A549 treated with Mapracorat at 1 μM for 4 hours (cell line): ENCODE measurements at places on chromosomes 11 and 22. TPM values are rescaled to one million over a fixed set of nuclear protein-coding genes. Genes with fewer than 3 reads are reported as not detected.

PATE2 gene
- not detected in 5 replicates for total RNA-seq

PLA2G6 gene
- total RNA-seq = 2.8 to 4.8 TPM (median 3.9 TPM) in 5 replicates

RNF121 gene
- 46.3 to 52.8 TPM (median 48.3 TPM) in 5 replicates for total RNA-seq

PGA4 gene
- total RNA-seq = 0.12 TPM in 1 of 5 replicates, not detected in the others

MPZL3 gene
- total RNA-seq = 0.13 to 0.41 TPM (median 0.36 TPM) in 5 replicates

BARX2 gene
- total RNA-seq = not detected in 5 replicates

UPK3A gene
- total RNA-seq = not detected in 5 replicates

C22orf42 gene
- total RNA-seq = not detected in 5 replicates

CHADL gene
- total RNA-seq = not detected in 5 replicates

MRGPRF gene
- 0.06 to 0.12 TPM in 2 of 5 replicates, not detected in the others for total RNA-seq

HMOX1 gene
- total RNA-seq = 411 to 593 TPM (median 417 TPM) in 5 replicates

KBTBD3 gene
- total RNA-seq = 0.82 to 2.5 TPM (median 1.5 TPM) in 5 replicates

C11orf87 gene
- total RNA-seq = 0.04 TPM in 1 of 5 replicates, not detected in the others

APOL5 gene
- total RNA-seq = not detected in 5 replicates

TMPRSS13 gene
- not detected in 5 replicates for total RNA-seq

PAK1 gene
- total RNA-seq = 20.6 to 23.5 TPM (median 21.9 TPM) in 5 replicates

TMPRSS4 gene
- 0.70 TPM in 1 of 5 replicates, not detected in the others for total RNA-seq

SYT9 gene
- 0.11 to 0.23 TPM (median 0.14 TPM) in 5 replicates for total RNA-seq

GAB4 gene
- not detected in 5 replicates for total RNA-seq

RAG1 gene
- 0.08 to 0.56 TPM (median 0.24 TPM) in 5 replicates for total RNA-seq

SHANK2 gene
- total RNA-seq = 5.5 to 8.8 TPM (median 6.9 TPM) in 5 replicates

ALKBH3 gene
- 24.8 to 31.1 TPM (median 26.2 TPM) in 5 replicates for total RNA-seq

PHLDB1 gene
- 8.0 to 8.8 TPM (median 8.5 TPM) in 5 replicates for total RNA-seq

CDCA5 gene
- 57.4 to 76.9 TPM (median 71.1 TPM) in 5 replicates for total RNA-seq

TBCEL gene
- 4.3 to 5.4 TPM (median 5.4 TPM) in 5 replicates for total RNA-seq

NRXN2 gene
- total RNA-seq = 0.16 to 0.62 TPM (median 0.35 TPM) in 5 replicates

BRSK2 gene
- total RNA-seq = 4.5 to 7.8 TPM (median 6.3 TPM) in 5 replicates

OR51B4 gene
- not detected in 5 replicates for total RNA-seq

VPREB1 gene
- not detected in 5 replicates for total RNA-seq

THAP12 gene
- 39.7 to 47.5 TPM (median 46.0 TPM) in 5 replicates for total RNA-seq

BIK gene
- 1.1 to 2.1 TPM (median 1.8 TPM) in 5 replicates for total RNA-seq

OR2D2 gene
- total RNA-seq = not detected in 5 replicates

CASP1 gene
- 0.45 to 1.0 TPM (median 0.57 TPM) in 3 of 5 replicates, not detected in the others for total RNA-seq

KRTAP5-11 gene
- total RNA-seq = not detected in 5 replicates

CBLIF gene
- total RNA-seq = not detected in 5 replicates

RIMBP3C gene
- 0.13 to 0.22 TPM (median 0.15 TPM) in 4 of 5 replicates, not detected in the other for total RNA-seq

CASP5 gene
- not detected in 5 replicates for total RNA-seq

NEFH gene
- 0.03 to 0.16 TPM (median 0.09 TPM) in 5 replicates for total RNA-seq

GPR83 gene
- 0.05 to 0.07 TPM (median 0.06 TPM) in 5 replicates for total RNA-seq

WNT7B gene
- total RNA-seq = 52.5 to 78.3 TPM (median 68.5 TPM) in 5 replicates

IL10RA gene
- total RNA-seq = 0.06 to 0.21 TPM (median 0.06 TPM) in 3 of 5 replicates, not detected in the others

CHRM1 gene
- total RNA-seq = 0.06 to 0.21 TPM (median 0.10 TPM) in 5 replicates

TREH gene
- not detected in 5 replicates for total RNA-seq

TESMIN gene
- 3.3 to 7.6 TPM (median 6.7 TPM) in 5 replicates for total RNA-seq

DLAT gene
- total RNA-seq = 25.3 to 29.9 TPM (median 28.9 TPM) in 5 replicates
